ENCODE measurements at places on chromosomes 2 and 18. TPM values are rescaled to one million over a fixed set of nuclear protein-coding genes. Genes with fewer than 3 reads are reported as not detected.

Gene RGPD3
- 0.20 TPM for total RNA-seq

Gene RESP18
- not detected for total RNA-seq

Gene CNDP1
- total RNA-seq = not detected

Gene HAUS1
- 70.2 TPM for total RNA-seq

Gene EGR4
- 0.43 TPM for total RNA-seq

Gene DCTN1
- 107 TPM for total RNA-seq

Gene IL36A
- not detected for total RNA-seq

Gene SP100
- 25.4 TPM for total RNA-seq

Gene CDK5R2
- total RNA-seq = 2.3 TPM

Gene CROCC2
- total RNA-seq = not detected

Gene MERTK
- total RNA-seq = 1.9 TPM

Gene DYSF
- 0.61 TPM for total RNA-seq

Gene ACTG2
- not detected for total RNA-seq

Gene ANKRD30BL
- total RNA-seq = not detected

Gene SPP2
- total RNA-seq = not detected

Gene GPBAR1
- 0.12 TPM for total RNA-seq

Gene CRYGD
- total RNA-seq = not detected

Gene SUCLG1
- total RNA-seq = 89.1 TPM

Gene C2orf72
- total RNA-seq = 5.3 TPM

Gene NDUFAF7
- 16.0 TPM for total RNA-seq

Gene RGPD4
- 0.11 TPM for total RNA-seq

Gene ERFE
- total RNA-seq = 9.1 TPM

Gene BOLL
- not detected for total RNA-seq

Gene ELAC1
- total RNA-seq = 3.8 TPM

Gene LYPD1
- total RNA-seq = 12.0 TPM

Gene DNAH7
- total RNA-seq = 0.59 TPM

Gene VIL1
- 0.44 TPM for total RNA-seq

Gene SH2D6
- 1.1 TPM for total RNA-seq

Gene ALK
- total RNA-seq = not detected

Gene FAHD2B
- 9.1 TPM for total RNA-seq

Gene CTDSP1
- total RNA-seq = 75.9 TPM

Gene TWIST2
- total RNA-seq = 8.6 TPM

Gene GALNT13
- 10.7 TPM for total RNA-seq

Gene MOGAT1
- not detected for total RNA-seq

Gene SGO2
- 14.9 TPM for total RNA-seq

Gene GALR1
- not detected for total RNA-seq

Gene DSEL
- total RNA-seq = 0.37 TPM

Gene C2orf15
- 0.99 TPM for total RNA-seq

Gene CFAP210
- 0.18 TPM for total RNA-seq

Gene LINC00305
- total RNA-seq = not detected

Gene SLC5A7
- not detected for total RNA-seq

Gene NEMP2
- total RNA-seq = 6.4 TPM

Gene PRSS56
- 0.20 TPM for total RNA-seq

Gene TMEM17
- total RNA-seq = 6.0 TPM

Gene TTC27
- total RNA-seq = 25.6 TPM

Gene CPLX4
- total RNA-seq = not detected

Gene TIMM21
- total RNA-seq = 57.6 TPM

Gene MYOM1
- total RNA-seq = 0.09 TPM

Gene SLC9A4
- total RNA-seq = not detected

Gene VWC2L
- total RNA-seq = not detected

Gene ADD2
- 22.3 TPM for total RNA-seq

Gene CPO
- not detected for total RNA-seq

Gene AGFG1
- total RNA-seq = 120 TPM

Gene PLB1
- 1.8 TPM for total RNA-seq

Gene LRRTM4
- not detected for total RNA-seq
